ENCODE measurements at places on chromosomes 1 and 21.

GRCh38 chr1:9721606-9722377, 70.3 kb downstream of the PIK3CD start:
- peak; percentile 72 for DNase-seq

DNA sequence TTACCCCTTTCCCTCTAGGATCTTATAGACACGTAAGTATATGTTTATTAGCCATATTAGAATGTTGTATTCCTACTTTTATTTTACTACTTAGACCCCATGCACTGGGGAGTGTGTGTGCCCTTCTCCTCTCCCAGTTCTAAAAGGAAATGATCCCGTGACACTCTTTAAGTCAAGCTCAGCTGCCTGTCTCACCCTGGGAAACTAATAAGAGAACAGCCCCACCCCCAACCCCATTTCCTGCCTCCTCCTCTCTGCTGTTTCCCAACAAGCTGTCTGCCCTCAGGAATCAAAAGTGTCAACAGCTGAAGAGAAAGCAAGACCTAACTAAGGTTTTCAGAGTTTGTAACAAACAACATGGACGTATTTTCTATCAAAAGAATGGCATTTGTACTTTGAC, 92.6 kb upstream of the VAV3 start:
- DNase-seq: no peak

DNA sequence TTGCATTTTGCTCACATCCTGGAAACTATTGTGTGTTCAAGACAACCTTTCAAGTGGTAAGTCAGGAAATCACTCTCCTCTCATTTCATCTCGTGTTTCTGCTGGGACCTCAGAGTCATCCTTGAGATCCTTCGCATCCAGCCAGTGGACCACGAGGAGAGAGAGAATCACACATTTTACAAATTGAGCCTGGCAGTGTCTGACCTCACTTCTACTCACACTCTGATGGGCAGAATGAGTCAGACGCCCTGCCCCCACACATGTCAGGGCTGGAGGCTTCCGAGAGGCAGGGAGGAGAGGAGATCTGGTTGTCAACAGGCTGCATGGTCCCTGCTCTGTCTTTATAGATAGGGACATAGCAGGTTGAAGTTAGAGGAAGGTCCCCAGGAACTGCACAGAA, 509.7 kb downstream of the AJAP1 start:
- DNase-seq: no peak

DNA sequence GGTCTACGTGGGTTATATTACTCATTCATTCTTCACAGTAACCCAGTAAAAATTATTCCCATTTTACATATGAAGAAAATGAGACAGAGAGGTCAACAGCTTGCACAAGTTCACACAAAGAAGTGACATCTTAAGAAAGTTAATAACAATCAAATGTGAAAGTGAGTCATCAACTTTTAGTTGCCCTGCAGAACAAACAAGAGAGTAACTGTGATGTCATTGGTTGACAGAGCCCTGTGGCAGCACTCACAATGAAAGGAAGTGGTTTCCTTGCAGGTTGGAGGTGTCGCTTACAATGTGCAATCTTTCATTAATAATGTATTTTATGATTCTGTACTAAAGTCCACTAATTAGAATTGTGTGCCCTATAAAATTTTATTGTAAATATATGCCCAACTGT, 369.6 kb downstream of the RYR2 start:
- peak; percentile 28 for DNase-seq

DNA sequence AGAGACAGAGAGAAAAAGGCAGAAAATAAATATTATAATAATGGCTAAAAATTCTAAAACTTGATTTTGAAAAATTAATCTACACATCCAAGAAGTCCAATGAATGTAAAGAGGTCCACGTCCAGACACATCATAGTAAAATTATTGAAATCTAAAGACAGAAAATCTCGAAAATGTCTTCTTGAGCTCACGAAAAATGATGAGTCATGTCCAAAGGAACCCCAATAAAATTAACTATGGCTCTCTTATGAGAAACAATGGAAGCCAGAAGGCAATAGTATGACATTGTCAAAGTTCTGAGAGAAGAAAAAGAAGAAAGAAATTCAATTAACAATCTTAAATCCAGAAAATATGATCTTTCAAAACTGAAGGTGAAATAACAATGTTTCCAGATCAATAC, 84.6 kb downstream of the LRRIQ3 start:
- DNase-seq: no peak

DNA sequence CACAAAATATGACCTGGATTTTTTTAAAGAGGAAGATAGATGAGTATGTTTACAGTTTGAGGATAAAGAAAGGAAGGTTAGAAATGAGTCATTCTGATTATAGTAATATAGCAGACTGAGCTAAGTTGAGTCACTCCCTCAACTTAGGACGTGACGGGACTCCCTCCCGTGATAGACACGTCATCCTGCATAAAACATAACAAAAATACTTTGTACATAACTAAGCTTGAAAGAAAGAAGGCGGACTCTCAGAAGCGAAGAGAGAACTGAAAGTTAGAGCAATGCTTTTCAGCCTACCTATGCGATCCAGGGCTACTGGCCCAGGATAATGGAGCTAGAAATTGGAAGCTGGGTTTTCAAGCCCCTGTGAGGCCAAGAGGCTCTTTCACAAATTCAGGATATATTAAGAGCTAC, 53.0 kb upstream of the DESI2 start:
- DNase-seq: peak; percentile 42

DNA sequence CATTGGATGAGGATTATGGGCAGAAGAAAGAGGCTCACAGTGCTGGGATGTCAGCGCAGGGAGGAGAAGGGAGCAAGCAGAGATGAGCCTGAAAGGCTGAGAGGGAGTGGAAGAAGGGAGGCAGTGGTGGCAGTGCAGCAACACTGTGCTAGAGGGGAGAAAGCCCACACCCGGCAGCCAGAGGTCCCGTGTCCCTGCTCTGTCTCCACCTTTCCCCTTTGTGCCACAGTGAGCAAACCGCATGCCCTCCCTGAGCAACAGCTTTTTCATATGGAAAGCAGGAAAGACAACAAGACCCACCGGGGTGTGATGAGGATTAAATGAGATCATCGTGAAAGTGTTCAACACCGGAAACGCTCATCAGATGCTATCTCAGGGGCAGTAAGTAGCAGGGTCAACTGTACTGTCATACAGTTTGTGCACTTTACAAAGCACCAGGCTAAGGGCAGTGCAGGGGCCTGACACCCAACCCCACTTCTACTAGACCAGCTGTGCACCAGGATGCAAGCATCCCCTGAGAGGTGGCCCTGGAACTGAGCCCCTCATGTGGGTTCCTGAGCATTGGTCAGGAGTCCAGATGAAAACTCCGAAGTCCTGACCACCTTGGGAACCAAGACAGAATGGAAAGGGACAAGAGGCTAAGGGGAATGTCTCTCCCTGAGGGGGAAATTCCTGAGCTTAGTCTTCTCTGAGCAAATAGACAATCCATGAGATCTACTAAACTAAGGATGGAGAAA, 9.1 kb downstream of the NHLH1 start:
- no peak for DNase-seq

GRCh38 chr1:12552951-12553921, 64.8 kb downstream of the DHRS3 start:
- DNase-seq: no peak

All from central memory CD4-positive, alpha-beta T cell (primary cell).